ENCODE measurements at places on chromosomes 3 and 15.
A peak's percentile ranks its signal among the peaks of the same experiment; 100 is the strongest.

GRCh38 chr15:73781038-73781925 is 28.1 kb upstream of the INSYN1 start:
- DNase-seq, result no peak

DNA sequence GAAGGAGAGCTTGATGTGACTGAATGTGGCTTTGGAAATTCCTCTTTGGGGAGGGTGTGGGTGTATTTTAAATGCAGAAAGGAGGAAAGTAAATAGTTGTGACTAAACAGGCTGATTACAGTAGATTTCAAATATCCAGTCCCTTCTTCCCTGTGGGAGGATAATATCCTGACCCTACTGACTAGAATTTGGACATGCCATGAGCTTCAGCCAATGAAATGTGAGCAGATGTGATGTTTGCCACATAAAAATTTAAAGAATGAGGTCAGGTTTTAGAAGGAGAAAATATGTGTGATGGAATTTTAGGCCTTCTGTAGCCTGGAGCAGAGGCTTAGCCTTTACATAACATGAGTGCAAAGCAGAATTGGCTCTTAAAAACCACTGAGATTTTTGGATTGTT is 1218.9 kb downstream of the ROBO2 start:
- no peak for DNase-seq

- no peak for DNase-seq
Measured at GRCh38 chr3:105773291-105773690, 95.5 kb downstream of the CBLB start.

- peak; percentile 39 for DNase-seq
Measured at GRCh38 chr3:126134219-126134975, 46.0 kb downstream of the ALDH1L1 start.

- DNase-seq, result no peak
Measured at GRCh38 chr15:96338074-96338765, 7.7 kb downstream of the NR2F2 start.

DNA sequence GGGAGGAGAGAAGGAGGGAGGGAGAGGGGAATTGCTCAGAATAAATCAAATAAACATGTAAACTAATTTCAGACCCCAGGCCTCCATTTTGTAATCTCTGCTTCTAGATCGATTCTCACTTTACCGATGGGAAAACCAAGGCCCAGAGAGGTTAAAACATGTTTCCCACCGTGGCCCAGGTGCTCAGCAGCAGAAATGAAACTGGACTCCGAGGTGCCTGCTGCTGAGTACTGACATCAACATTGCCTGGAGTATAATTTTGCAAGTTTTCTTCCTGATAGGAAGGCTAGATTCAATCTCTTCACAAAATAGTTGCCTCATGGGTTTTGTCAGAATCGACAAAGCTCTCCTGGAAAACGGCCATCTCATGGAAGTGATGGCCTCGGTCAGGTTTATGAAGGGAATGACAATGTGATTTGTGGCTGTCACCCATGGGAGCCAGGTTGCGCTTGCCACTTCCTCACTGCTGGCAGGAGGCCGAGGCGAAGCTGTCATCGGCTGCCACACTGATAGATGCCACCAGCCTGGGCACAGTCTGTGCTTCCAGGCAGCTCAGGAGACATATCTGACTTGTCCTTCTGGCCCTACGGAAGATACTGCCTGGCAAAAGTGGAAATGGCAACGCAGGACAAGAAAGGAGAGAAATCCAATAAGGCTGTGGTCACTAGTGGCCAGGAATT is 133.1 kb upstream of the LRRN1 start:
- no peak for DNase-seq

DNA sequence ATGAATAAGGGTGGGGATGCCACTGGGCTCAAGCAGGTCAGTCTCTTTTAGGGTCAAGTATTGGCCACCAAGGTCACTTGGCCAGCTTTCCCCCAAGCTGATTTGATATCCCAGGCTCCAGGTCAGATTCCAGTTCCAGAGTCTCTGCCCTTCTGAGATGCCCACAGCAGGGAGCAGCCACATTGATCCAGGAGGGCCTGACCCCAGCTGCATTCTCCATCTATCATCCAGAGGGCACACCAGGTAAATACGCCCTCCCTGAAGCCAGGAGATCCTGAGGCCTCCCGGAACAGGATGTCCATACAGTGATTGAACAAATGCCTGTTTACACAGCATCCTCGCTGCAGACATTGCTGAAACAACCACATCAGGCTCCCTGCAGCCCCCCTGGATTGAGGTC is 264.6 kb upstream of the TLE3 start:
- DNase-seq, result no peak

- DNase-seq, result no peak
Measured at GRCh38 chr15:76196269-76197231, 114.7 kb downstream of the ETFA start.

GRCh38 chr3:150494411-150494977 is 51.8 kb downstream of the SERP1 start:
- no peak for DNase-seq

GRCh38 chr3:2923390-2923789 is 186.8 kb downstream of the IL5RA start:
- DNase-seq, result no peak

DNA sequence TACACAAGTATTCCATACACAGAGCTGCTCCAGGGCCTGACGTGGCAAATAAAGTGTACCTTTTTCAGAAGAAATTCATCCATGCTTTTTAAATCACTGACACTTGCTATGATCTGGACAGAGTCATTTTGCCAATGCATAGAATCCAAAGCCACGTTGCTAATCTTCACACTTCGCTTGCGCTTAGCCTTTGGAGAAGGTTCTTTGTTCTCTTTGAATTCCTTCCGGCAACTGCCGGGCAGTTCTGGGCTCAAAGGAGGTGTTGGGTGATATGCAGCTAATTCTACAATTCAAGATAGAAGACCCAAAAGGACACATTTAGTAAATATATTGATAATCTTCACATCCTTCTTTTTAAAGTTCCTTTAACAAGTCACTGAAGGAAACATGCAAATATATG is 69.9 kb downstream of the NR2E3 start:
- no peak for DNase-seq

GRCh38 chr15:78334845-78335244 is 5.3 kb upstream of the CRABP1 start:
- no peak for DNase-seq

DNA sequence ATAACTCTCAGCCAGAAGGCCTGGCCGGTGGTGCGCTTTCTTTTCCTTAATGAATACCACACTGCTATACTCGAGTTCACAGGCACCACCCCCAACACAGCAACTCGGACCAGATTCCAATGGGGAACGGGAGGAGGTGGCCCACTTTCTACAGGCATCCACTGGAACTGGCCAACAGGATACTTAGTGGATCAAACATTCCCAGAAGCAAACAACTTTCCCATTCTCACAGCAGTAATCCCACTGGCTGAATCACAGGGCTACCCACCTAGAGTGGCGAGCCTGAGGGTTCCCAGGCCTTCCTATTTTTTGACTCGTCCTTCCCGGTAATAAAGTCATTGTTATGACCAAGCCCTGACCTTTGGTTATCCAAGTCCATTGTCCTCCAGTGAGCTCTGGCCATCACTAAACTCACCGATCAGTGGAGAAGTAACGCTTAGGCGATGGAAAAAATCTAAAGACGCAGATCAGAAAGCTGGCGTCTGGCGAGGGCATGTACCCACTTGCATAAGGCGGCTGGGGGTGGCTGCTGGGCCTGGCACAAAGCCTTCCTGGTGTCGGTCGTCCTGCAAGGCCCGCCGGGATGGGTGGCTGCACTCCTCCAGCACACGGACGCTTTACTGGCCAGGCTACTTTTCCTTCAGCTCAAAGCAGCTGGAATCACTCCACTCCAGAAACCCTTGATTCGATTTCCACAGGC is 1.2 kb downstream of the EOGT start:
- DNase-seq, result no peak

- DNase-seq, result no peak
Measured at GRCh38 chr3:35739964-35740527, 100.7 kb downstream of the ARPP21 start.

DNA sequence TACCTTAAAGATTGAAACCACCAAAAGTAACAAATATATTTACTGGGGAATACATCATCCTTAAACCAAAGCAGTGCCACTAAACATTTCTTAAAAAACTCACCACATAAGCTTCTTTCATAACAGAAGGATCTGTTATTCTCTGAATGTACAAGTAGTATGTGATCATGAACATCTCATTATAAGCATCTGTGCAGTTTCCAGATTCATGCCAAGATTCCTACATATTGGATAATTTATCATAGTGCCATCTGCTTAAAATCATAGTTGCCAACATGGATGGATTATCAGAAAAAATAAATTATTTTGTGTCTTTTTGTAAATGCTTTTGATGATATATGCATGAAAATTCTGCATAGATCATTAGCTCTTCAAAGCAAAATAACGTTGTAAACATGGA is 21.8 kb upstream of the BCHE start:
- no peak for DNase-seq

DNA sequence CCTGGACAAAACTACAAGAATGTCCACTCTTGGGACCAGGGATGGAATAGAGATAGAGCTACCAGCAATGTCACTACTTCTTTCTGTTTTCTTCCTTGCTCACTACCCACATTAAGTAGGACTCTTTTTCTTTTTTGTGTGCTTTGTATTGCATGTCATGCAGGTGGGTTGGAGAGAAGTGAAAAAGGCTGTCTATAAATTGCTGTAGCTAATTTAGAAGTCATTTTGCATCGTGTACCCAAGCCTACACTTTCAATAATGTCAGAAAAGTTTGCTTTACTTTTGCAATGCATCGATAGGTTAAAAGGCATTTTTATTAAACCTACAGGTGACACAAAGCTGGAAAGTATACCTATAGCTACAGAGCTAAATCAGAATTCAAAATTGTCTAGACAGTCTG is 58.9 kb downstream of the GTF2E1 start:
- DNase-seq, result no peak

GRCh38 chr15:92159481-92159880 is 234.2 kb upstream of the ST8SIA2 start:
- no peak for DNase-seq

GRCh38 chr3:16399473-16399872 is 114.0 kb downstream of the RFTN1 start:
- DNase-seq, result no peak

GRCh38 chr15:64807751-64808222 is 17.7 kb downstream of the PIF1 start:
- no peak for DNase-seq

GRCh38 chr15:74275957-74276356 is 39.8 kb downstream of the CCDC33 start:
- no peak for DNase-seq

- DNase-seq, result no peak
Measured at GRCh38 chr3:134277066-134277660, 26.5 kb upstream of the RYK start.

DNA sequence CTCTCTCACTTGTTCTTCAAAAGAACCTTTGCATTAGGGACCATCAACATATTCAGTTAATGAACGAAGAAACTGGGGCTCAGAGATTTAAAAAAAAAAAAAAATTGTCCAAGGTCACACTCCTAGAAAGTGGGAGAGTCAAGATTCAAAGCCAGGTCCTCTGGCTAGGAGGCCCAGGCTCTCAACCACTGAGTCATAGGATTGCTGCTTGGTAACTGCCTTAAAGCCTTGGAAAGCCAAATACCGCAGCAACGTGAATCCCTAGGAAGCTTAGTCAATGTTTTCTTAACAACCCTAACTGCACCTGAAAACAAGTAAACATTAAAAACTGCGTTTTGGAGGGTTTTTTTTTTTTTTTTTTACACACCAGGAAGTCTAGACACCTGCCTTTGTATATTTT is 156.8 kb downstream of the WNT5A start:
- DNase-seq, result no peak

DNA sequence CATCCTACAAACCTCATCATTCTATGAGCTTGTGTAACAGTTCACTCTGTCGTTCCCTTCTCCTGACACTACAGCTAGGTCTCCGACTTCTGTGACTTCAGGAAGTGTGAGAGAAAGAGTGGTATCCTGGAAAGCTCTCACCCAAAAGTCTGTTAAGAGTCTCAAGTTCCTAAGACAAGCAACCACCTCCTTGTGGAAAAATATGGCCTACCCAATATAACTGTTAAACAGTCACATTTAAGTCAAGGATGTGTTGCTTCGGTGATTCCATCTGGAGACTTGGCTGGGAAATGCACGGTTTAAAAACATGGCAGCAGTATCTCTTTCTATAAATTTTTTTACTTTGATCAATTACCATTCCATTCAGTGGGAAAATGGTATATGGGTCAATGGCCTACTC is 13.8 kb downstream of the FEZF2 start:
- no peak for DNase-seq

GRCh38 chr3:127394984-127395662 is 107.3 kb upstream of the PRR20G start:
- no peak for DNase-seq

DNA sequence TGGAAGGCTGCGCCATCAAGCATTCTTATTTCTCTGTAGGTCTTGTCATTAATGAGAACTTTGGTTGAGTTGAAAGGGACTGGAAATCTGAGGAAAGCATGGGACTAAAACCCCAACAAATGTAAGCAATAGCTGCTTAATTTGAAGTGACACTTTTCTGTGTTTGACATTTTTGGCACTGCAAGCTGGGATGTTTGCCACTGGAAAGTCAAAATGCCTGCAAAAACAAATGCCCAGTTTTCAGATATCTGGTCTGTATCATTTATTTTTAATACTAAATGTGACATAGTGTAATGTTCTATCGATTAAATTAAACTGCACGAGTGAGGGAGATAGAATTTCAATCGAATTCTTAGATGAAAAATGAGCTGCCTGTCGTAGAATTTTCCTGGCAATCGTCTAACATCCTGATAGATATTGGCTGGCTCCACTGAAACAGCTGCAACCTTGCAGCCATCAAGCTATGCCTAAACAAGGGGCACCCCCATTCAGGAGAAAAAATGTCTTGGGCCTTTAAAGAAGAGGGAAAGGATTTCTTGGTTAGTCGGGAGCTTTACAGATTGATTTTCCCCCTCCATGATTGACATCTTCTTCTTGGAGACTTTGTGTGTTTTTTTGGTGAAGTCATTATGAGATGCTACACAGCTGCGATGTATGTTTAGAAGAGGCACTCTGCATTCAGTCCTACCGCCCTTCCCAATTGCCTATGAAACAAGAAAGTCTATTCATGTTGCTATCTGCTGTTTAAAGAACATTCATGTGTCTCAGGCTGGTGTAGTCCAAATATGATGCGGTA is 316.7 kb upstream of the TBL1XR1 start:
- no peak for DNase-seq

DNA sequence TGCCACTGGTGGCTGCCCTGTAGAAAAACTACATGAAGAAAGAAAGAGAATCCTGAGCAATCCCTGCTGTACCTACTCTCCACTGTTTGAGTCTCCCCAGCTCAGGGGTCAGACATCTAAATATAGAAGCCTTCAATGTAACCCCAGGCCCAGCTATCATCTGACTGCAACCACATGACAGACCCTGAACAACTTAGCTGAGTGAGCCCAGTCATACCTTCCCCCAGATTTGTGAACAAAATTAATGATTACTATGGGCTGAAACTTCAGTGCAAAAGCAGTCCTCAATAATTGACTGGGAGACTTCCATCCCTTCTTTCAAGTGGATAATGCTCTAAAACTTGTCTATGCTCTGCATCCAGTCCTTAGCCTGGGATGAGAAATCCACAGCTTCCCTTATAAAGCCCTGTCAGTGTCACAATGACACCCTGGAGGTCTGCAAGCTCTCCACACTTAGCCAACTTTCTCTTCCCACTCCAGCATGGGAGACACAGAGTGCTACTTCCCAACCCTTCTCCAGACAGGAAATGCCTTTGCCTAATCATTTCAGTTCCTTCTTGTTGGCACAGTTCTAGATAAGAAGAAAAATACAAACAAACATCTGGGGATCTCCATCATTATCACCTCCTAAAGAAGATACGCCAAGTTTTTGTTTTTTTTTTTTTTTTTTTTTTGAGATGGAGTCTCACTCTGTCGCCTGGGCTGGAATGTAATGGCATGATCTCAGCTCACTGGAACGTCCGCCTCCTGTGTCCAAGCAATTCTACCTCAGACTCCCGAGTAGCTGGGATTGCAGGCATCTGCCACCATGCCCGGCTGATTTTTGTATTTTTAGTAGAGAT is 198.5 kb upstream of the GADL1 start:
- no peak for DNase-seq
